CD4-positive, alpha-beta T cell treated with Interleukin-4 for 4 hours (primary cell): ENCODE measurements at places on chromosomes 3 and 15.

GRCh38 chr15:83685916-83686332, 32.0 kb downstream of the ADAMTSL3 start:
- DNase-seq = no peak

GRCh38 chr3:81743096-81744025, 18.1 kb downstream of the GBE1 start:
- DNase-seq = no peak

- no peak for DNase-seq
Observed at GRCh38 chr3:151476344-151477018, 15.6 kb upstream of the IGSF10 start.

DNA sequence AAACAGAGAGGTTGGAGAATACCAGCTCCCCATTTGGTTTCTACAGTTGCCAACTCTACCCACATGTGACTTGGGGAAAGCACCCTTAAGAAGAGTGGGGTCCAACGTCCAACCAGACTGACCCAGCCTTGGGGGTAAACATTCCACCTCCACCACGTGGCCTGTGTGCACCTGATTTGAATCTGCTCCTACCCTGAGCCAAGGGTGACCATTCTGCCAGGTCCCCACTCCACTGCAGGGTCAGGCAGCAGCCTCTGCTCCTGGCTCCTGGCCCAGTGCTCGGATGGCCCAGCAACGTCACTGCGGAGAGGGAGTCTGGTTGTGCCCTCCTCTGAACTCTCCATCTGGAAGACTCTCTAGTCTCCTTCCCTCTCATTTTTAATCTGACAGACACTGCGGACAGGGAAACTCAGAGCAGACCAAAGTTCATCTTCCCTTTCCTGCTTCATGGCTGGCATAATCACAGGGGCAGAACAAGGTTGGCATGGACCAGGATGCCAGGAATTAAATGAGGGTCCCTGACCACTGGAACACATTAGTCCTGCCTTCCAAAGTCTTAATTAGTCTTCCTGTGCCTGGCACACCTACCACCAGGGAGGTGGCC, 29.4 kb downstream of the FHIT start:
- DNase-seq = no peak

DNA sequence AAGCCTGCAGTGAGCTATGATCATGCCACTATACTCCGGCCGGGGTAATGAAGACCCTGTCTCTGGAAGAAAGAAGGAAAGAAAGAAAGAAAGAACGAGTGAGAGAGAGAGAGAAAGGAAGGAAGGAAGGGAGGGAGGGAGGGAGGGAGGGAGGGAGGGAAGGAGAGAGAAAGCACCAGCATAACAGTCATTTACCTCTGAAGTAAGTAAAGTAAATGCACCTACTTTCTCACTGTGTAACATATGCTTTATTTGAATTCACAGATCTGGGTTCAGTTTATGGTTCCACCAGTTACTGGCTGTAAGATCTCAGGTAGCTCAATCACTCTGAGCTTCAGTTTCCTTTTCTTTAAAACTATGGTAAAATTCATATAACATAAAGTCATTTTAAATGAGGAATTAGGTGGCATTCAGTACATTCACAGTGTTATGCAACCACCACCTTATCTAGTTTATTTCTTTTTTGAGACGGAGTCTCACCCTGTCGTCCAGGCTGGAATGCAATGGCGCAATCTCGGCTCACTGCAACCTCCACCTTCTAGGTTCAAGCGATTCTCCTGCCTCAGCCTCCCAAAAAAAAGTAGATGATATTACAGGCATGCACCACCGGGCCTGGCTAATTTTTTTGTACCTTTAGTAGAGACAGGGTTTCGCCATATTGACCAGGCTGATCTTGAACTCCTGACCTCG, 16.1 kb upstream of the RAD54L2 start:
- no peak for DNase-seq

DNA sequence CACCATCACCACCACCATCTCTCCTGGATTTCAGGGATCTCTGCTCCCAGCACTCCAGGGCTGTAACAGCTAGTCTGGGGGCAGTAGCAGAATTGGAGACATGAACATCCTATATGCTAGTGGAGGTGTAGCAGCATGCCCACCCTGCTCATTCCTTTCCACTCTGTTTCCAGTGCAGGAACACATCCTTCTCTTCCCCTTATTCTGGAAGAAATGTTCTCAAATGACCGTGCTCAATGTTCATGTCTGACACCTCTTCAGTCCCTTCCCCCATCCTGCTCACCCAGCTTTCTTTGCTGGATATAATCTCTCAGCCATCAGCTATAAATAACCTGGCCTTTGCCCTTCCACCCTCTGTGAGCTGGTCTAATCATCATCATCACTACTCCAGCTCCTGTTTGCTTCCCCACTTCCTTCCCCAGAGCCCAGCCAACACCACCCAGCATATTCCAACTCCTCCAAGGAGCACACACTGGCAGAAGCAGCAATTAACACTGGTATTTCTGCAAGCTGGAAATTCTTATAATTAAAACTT, 31.1 kb downstream of the DCLK3 start:
- no peak for DNase-seq

- no peak for DNase-seq
Observed at GRCh38 chr3:166223120-166223519, 385.9 kb upstream of the BCHE start.

GRCh38 chr15:50148362-50148963, 29.4 kb upstream of the ATP8B4 start:
- DNase-seq = no peak

GRCh38 chr15:25433118-25433865, 5.5 kb downstream of the UBE3A start:
- no peak for DNase-seq

DNA sequence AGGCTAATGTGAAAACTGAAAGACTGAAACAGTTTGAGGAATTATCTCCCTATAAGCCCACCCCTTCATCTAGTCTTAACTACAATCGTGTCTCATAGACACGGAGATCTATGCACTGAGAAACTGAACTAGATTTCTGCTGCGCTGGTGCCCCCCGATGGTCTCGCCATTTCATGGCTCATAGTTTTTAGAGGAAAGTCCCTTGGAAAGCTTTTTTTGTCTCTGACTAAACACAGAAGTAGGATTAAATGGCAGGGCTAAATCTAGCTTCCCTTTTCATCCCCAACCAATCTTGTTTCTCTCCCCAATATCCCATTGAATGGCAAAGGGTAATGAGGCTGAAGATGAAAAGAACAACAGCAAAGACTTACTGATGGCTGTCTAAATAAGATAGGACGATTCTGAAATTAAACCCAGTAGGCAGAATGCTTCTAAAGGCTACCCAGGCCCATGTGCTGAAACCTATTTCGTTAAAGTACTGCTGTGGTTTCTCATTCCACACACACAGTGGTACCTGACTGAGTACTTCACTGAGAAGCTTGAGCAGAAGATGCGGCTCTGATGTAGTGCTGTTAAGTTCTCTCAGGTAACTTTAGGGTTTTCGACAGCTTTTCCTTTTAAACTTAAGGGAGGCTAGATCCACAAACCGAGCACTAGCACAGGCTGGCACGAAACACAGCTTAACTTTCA, 142.7 kb downstream of the GADL1 start:
- DNase-seq = peak; percentile 39

DNA sequence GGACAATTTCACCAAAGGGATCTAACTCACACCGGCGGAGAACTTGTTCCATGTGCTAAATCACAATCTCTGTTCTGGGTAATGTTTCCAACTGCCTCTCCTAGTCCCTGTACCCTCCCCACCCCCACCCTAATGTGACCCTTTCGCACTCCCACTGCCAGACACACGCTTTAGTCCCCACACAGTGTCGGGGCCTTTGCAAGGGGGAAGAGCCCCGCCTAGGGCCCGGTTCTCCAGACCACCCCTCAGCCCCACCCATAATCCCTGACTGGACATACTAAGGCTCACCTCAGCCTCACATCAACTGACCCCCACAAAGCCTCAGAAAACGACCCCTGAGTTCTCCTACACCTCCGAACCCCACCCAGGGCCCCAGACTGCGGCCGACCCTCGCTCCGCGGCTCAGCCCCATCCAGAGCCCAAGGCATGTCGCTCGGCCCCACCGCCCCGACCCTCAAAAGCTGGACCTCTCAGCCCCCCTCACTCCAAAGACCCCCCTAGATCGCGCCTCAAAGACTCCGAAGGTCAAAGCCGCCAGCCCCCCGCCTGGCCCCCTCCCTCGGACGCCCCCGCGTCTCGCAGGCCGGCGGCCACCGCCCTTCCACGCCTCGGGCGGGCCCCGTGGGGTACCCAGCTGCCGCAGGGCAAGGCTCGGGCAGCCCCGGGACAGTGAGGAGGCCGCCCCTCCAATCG, 72.0 kb upstream of the MAP4 start:
- no peak for DNase-seq

GRCh38 chr3:72490688-72491435, 357.4 kb downstream of the SHQ1 start:
- no peak for DNase-seq

DNA sequence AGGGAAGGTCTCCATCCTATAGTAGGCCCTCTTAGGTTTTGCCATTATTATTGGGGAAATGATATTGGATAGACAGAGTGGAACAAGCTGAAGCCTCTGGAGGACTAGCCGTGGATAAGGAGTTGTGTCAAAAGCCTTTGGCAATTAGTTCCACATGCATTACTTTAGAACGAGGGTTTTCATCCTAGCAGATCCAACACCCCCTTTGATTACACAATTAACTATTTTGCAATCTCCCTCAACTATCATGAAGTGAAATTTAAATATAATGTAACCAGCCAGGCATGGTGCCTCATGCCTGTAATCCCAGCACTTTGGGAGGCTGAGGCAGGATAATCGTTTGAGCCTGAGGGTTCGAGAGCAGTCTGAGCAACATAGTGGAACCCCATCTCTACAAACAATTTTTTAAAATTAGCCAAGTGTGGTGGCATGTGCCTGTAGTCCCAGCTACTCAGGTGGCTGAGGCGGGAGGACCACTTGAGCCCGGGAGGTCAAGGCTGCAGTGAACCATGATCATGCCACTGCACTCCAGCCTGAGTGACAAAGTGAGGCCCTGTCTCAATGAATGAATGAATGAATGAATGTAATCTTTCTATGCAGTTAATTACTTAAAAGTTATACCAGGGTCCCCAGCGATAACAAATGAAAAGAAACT, 56.8 kb downstream of the PXYLP1 start:
- DNase-seq = no peak

DNA sequence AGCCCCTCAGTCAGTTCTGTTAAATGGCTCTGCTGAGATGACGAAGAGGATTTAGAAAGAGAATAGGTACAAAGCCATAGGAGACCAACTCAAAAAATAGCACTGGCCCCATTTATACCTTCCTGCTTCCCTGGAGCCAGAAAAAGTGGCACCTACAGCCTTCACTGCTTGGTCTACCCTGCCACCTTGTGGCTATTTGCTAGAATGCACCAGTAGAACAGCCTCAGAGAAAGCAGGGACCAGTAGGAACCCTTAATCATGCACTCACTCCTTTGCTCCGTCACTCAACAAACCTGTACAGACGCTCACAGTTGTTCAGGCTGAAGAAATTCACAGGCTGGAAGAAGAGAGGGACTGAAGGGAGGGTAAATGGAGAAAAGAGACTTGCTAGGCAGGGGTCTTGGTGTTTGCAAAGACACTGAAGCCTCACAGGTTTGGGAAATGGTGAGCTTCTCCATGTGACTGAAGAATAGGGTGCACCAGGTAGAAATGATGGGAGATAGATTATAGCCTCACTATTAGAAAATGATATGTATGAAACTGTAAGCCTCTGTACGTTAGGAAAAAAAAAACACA, 12.1 kb upstream of the RTP2 start:
- DNase-seq = peak; percentile 80

DNA sequence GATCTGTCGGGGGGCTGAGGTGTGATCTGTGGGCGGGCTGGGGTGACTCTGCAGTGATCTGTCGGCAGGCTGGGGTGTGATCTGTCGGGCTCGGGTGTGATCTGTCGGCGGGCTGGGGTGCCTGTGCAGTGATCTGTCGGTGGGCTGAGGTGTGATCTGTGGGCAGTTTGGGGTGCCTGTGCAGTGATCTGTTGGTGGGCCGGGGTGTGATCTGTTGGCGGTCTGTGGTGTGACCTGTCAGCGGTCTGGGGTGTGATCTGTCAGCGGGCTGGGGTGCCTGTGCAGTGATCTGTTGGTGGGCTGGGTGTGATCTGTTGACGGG, 205.1 kb downstream of the XXYLT1 start:
- DNase-seq = no peak

- no peak for DNase-seq
Observed at GRCh38 chr3:33718595-33718907, 497 bp upstream of the CLASP2 start.

DNA sequence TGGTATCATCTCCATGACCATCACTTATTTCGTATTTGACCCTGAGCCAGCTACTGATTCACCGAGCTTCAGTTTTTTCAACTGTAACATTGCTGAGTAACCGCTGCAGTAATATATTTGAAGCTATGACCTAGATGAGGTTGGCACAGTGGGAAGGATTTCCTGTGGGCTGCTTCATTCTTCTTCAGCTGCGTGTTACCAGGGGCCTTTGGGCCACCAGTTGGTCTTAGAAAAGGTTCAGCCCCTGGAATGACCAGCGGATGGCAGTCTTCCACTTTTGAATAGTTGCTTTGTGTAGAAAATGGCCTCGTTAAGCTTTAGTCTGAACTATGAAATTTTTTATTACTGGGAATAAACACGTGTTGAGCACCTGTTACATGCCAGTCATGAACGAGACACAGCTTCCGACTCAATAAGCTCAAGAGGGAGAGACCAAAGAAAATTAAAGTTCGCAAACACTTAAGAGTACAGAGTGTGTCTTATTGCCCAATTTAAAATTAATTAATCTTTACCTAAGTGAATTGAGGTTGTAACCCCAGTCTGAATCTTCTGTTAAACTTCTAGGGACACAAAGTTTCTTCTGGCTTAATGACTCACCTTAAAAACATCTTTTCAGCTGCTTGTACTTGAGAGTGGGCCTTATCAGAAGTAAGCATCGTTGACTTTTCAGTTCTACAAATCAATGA, 57.6 kb upstream of the NR2E3 start:
- no peak for DNase-seq

GRCh38 chr3:156187146-156187769, 66.9 kb downstream of the KCNAB1 start:
- DNase-seq = no peak

DNA sequence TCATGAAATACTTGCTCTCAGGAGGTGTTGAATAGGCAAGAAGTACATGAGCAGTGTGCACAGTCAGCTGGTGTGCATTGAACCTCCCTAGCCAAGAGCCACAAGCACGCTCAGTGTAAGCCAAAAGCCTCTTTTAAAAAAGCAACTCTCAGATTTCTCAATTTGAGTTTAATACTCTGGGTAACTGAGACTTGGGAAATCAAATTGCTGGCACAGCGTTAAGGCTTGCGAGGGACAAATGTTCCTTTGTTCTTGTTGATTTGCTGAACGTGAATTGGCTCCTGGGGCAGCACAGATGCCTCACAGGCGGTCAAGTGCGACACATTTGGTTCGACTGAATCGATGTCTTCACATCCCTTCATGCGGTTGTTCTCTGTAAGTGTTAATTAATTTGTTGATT, at the start of gene FAM240A:
FAM240A (plus strand) TSS at position 202 of the 400 bp plus-strand sequence; CDS start at position 361, 159 bp downstream.
- DNase-seq = no peak

GRCh38 chr15:85639752-85640381, 154.9 kb downstream of the KLHL25 start:
- peak; percentile 24 for DNase-seq

GRCh38 chr15:50278496-50278895, 13.0 kb upstream of the HDC start:
- DNase-seq = no peak
